ENCODE measurements at places on chromosomes 3 and 15.

DNA sequence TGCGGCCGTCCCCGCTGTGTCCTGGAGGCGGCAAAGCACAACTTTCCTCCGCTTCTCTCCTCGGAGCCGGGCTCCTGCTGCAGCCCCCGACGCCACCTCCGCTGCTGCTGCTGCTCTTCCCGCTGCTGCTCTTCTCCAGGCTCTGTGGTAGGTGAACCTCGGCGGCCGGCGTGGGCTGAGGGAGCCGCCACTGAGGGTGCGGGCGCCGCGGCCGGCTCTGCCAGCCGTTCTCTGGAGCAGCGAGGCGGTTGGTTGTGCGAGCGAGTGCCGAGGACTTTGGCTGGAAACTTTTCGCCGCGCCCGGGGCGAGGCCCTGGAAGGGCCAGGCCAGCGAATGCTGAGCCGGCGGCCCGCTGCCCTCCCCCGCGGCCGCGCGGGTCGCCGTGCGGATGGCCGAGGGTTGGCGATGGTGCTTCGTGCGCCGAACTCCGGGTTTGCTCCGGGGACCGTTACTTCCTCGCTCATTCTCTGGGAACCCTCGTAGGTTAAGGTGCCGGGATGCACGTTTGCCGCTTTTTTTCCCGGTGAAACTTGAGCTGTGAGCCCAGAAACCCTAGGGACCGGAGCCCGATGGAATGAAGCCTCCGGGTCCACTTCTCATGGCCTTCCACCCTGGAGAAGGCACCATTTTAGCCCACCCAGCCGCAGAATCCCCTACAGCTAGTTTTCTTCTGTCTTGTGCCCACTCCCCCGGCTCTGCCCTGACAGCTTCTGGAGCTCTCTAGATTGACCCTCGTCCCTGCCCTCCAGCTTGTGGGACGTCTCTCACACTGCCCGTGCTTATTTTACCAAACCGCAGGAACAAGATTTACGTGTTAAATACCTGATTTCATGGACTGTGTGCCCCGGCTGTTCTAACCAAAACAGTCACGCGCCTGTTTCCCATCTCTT is 660 bp downstream of the NECTIN3 start:
- peak; percentile 33 for DNase-seq

DNA sequence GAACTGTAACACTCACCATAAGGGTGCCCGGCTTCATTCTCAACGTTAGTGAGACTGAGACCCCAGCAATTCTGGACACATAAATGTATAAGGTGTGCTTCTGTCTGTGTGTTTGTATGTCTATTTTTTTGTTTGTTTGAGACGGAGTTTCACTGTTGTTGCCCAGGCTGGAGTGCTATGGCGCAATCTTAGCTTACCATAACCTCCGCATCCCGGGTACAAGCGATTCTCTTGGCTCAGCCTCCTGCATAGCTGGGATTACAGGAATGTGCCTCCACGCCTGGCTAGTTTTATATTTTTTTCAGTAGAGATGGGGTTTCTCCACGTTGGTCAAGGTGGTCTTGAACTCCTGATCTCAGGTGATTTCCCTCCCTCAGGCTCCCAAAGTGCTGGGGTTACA is 43.3 kb upstream of the C2CD4B start:
- no peak for DNase-seq

DNA sequence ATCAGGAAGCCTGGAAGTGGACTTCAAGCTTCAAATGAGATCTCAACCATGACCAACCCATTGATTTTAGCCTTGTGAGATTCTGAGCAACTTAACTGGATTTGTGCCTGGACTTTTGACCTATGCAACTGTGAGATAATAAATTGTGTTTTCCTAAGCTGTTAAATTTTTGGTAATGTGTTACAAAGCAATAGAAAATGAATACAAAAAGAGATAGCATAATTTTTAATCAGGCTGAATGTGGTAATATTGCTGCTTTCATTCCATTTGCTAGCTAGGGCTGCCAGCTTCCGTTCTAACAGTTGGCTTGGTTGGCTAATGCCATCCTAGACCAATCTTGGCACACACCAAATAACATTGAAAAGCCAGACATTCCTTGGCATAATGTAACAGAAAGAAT is 12.2 kb downstream of the PROS1 start:
- no peak for DNase-seq

- no peak for DNase-seq
Observed at GRCh38 chr15:96122077-96123027, 208.1 kb upstream of the NR2F2 start.

DNA sequence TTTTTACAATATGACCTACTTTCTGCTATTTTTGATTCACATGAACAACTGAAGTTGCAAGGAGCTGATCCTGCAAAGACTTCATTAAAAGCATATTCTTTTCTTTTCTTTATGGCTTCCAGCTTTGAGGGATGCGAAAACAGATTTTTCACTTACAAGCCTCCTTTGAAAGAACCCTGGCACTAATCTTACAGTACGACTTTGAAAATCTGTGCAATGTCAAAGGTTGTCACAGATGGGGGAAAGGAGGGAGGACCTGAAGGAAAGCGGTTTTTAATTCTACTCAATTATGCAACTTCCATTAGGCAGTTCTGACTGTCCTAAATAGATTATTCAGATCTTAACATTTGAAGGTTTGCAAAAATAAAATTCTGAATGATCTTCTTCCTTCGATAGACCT is 130.5 kb downstream of the TNIK start:
- DNase-seq = no peak

GRCh38 chr3:12759693-12760565 is 870 bp upstream of the TMEM40 start:
- DNase-seq = no peak

DNA sequence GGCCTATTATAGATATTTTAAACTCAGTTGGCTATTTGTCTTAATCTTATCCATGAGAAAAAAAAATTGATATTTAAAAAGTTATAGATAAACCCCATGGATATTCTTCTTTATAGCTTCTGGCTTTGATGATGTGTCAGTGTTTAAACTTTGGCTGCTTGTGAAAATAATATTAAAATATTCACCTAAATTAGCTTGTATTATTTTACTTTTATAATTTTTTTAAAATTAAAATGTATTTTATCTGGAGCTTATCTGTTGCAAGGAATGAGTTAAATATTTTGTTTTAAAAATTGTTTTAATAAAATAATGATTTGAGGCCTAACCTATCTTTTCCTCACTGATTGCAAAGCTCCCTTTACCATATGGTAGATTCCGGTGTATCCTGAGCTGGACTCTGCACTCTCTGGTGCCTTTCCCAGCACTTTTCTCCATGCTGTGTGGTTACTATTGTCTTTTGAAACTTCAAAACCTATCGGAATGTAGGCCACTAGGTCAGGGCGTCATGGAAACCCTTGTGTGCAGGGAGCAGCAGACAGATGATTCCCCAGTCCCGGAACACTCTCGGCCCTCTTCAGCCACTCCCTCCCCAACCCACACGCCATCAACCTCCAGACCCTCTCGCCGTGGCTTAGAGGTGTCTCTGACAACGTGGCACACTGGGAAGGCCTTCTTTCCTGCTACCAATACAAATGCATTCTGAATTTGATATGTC is 252.3 kb upstream of the ATP10A start:
- no peak for DNase-seq

- peak; percentile 71 for DNase-seq
Observed at GRCh38 chr15:40506964-40507571, 36.3 kb downstream of the CHST14 start.

GRCh38 chr3:158742871-158743663 is 10.8 kb upstream of the RARRES1 start:
- DNase-seq = no peak

- DNase-seq = no peak
Observed at GRCh38 chr15:86199467-86200145, 119.9 kb downstream of the AGBL1 start.

GRCh38 chr3:43573576-43573975 is 48.2 kb downstream of the ANO10 start:
- no peak for DNase-seq

GRCh38 chr3:31661993-31662670 is 129.4 kb downstream of the STT3B start:
- no peak for DNase-seq

GRCh38 chr15:82792068-82792467 is 13.8 kb downstream of the FSD2 start:
- no peak for DNase-seq

DNA sequence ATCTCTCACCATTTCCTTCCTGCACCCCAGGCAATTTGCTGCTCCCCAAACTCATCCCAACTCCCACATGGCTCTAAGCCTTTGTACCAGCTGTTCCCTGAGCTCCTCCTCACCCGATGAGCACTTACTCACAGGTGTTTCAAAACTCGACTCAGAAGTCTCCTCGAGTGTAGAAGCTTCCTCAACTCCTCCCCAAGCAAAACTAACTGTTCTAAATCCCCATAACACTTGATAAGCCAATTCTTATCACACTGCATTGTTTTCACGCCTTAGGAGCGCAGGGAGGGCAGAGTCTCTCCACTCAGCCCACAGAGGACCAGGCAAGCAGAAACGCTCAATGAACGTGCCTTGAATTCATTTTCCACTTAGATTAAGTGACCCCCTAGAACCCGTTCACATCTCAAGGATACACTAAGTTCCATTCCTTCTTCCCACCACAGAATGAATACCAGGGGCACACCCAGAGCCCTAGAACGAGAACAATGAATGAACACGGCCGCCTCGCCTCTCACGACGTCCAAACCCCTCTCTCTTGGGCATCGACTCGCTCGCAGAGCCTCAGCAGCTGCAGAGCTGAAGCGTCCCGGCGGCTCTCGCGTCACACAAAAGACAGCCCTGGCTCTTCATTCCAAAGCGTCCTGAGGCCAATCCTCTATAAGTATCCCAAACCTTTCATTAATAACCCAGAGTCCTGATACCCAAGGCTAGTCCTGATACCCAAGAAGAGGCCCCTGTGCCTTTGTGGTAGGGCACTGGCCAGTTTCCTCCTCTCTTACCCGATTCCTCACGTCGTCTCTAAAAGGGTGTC is 1.1 kb downstream of the RAF1 start:
- DNase-seq = peak; percentile 42

DNA sequence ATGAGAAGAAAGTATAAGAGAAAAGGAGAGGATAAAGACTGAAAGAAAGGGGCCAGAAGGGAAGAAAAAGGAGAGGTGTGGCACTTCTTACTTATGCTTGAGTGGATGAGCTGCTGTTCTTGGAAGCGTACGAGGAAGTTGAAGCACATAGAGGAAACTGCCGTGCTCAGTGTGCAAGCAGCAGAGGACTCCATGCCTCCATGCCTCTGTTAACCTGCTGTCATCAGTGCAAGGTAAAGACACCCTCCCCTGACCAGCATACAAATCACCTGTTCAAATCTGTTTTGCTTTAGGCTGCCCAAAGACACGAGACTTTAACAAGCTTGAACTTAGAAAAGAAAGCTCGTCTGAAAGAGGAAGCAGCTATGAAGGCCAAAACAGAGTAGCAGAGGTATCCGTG is 6.4 kb downstream of the WDR5B start:
- DNase-seq = no peak
